ENCODE measurements at places on chromosomes 5 and 9. TPM values are rescaled to one million over a fixed set of nuclear protein-coding genes. Genes with fewer than 3 reads are reported as not detected.

The ADRB2 gene
- total RNA-seq, result 0.65 TPM

The EPB41L4A gene
- 1.6 TPM for total RNA-seq

The PLCXD3 gene
- total RNA-seq, result 0.64 TPM

The HMCN2 gene
- not detected for total RNA-seq

The PPP3R2 gene
- total RNA-seq, result not detected
